NCI-H446 treated with DMSO at 0.1 percent for 48 hours (cell line): ENCODE measurements at places on chromosomes 1 and 21.

DNA sequence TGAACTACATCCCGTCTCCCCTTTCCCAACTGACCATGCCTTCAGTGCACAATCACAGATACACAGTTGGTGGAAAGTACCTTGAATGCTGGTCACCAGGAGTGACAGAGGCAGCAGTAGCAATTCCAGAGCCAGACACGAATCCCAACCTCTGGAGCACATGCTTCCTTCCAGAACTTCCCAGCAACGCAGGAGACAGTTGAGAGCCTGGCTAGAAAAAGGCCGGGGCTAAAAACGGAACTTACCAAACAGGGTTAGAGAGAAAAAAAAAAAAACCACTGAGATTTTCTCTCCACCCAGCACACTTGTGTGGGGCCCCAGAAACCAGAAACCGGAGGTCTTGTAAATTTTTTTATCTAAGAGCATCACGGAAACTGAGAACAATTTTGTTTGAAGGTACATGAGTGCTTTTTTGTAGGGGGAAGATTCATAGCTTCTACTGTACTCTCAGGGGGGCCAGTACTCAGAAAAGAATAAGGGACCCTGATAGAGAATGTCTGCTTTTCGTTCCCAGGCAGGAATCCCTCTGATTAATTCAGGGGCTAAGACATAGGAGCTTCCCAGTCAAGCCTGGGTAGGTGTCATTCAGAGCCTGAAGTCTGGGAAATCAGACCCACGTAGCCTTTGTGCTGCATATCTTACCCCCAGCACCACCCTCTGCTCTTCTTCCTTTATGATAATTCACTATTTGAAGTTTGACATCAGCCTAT lies at the start of gene CD48:
TSS of gene CD48 (minus strand) at position 221 of the 710 bp plus-strand sequence. CDS start at position 162, 59 bp downstream.
- DNase-seq: no peak

DNA sequence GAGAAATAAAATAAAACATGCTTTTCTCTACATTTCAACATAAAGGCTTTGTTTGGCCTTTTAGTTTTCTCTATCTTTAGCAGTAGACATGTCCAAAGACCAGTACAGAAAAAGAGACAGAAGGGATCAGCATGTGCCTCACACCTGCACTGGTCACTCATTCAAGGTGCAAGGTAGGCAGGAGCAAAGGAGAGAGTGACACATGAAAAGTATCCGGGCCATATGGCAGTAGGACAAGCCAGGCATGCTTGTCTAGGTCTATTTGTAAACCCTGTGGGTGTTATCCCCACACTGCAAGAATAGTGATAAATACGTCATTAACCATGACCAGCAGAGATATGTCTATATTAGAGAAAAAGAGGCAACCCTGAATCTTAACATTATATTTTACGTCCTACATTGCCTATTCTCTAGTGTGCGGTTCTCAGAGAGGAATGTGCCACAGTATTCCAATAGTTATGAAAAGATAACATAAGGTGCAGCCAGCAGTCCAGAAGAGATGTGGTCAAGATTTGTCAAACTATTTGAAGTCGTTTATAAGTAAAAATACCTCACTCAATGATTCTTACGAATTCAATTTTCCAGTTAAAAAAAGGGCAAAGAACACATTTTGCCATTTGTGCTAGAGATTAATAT lies 32.1 kb downstream of the PRRX1 start:
- no peak for DNase-seq

DNA sequence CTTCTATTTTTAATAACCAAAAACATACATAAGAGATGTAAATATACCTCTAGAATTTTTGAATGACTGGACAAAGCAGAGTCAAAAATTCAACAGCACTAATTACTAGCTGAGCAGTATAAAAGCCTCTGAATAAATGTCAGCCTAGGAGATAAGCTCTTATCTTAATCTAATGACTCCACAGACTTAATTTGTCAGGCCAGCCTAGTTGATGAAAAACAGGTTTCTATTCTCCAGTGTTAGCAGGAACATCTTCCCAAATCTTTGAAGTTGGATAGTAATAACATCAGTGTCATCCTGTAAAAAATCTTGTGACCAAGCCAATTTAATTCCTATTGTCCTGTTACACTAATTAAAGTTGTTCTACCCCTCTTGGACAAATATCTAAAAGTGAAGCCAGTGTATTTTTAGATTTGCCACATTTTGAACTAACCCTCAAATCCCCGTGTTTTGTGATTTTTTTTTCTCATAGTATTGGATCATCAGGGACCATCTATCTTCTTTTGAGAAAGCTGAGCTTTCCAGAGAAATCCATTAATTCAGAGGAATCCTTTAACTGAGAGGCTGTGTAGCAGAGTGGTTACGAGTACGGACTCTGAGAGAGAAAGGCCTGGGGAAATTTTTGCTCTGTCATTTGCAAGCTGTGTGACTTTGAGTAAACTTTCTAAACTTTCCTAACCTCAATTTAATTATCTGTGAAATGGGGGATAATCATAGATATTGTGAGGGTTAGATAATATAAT lies 41.2 kb downstream of the LMO4 start:
- no peak for DNase-seq

GRCh38 chr1:22186311-22186710 lies 43.4 kb upstream of the WNT4 start:
- DNase-seq: no peak

DNA sequence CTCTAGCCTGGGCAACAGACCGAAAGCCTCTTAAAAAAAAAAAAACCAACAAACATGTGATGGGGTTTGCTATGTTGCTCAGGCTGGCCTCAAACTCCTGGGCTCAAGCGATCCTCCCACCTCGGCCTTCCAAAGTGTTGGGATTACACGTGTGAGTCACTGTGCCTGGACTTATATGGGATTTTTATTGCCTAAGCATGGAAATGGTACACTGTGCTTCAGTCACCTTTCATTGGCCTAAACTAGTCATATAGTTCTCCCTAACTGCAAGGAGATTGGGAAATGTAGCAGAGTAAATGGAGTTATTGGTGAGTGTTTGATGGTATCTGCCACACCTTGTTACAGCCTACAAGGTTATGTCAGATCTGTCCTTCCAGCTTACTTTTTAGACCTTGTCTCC lies 17.2 kb upstream of the MEF2D start:
- DNase-seq: no peak

GRCh38 chr1:159675046-159675445 lies 39.3 kb downstream of the CRP start:
- DNase-seq: no peak

- no peak for DNase-seq
Observed at GRCh38 chr1:15261155-15262002, 14.4 kb downstream of the FHAD1 start.

GRCh38 chr21:37214952-37215351 lies 52.2 kb downstream of the VPS26C start:
- no peak for DNase-seq

DNA sequence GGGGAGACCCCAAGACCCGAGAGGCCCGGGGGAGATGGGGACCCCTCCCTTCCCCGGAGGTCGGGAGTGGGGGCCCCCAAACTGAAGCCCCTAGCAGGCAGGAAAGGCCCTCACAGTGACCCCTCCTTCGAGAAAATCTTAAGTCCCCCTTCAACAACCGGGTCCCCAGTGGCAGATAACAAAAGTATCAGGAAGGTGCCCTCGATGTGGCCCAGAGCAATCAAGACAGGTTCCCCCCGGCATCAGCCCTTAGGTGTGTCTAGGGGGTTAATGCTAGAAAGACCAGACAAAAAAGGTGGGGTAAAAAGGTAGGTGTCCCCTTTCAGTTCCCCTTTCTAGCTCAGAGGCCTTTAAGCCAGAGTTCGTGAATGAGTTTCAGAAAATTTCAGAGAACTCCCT lies 282 bp upstream of the ECE1 start:
- no peak for DNase-seq

DNA sequence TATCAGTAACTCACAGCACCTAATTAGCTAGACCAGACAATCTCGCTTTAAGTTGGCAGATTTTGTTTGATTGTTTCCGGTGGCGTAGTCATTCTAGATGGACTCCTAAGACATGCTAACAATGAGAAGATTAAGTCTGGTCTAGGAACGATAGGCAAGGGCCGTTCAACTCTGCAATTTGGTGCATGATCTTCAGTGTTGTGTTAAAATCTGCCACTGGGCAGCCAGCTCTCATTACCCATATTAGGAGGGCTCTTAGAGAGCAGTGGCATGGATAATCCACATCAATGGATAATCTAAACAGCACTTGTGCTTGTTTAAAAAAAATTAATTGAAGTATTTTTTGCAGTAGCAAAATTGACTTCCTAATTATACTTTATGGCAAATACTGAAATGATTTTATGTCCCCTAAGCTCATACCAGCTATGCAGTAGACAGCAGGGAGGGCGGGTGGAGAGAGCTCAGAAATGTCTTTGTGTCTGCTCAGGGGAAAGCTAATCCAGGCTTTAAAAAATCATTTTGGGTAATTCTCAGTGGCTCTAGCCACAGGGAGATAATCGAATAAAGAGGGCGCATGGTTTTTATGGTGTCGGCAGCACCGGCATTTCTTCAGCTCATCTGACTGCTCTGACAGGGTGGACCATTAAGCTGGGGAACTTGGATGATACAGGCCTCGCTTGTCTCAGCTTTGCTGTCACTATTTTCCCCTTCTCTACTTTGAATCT lies 48.5 kb upstream of the IKBKE start:
- no peak for DNase-seq

DNA sequence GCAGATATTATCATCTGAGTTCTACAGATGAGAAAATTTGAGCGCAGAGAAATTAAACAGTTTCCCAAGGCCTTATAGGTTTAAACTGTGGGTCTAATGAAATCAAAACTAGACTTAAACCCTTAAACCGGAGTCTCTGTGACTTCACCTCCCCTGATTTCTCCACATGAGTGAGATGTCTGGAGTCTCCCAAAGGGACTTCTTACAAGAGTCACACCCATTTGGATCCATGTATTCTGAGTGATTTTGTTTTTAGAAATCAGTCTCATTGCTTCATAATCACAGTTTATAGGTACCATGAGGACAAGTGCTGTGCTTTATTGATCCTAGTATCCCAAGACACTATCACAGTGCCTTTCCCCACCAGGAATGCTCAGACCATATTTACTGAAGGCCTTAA lies 206.0 kb upstream of the JUN start:
- DNase-seq: no peak

DNA sequence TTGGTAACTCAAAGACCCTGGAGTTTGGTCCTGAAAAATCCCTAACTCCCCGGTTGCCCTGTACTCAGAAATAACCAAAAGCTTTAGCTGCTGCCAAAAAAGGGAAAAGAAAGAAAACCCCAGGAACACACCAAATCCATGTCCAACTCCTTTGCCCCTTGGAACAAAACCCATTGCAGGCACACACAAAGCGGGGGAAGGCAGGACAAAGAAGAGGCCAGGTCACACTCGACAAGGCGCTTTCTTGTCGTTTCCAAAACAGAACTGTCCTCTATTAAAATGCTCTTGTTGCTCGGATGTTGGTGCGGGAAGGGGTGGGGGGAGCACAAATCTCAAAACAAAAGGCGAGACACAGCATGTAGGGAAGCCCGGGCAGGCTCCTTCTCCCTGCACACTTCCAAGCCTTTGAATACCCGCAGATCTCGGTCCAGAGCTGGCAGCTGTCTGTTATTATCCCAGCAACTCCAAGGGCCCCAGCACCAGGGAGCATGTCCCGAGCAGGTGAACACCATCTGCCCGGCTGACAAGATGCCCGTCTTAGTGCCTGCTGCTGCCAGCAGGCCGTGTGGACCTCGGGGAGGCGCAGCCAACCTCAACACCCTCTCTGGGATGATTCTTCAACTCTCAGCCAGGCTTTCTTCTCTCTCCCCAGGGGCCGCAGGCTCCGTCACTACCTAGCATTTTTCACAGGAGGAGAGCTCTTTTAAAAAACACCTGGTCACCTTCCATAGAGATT lies 96.4 kb downstream of the SSBP3 start:
- peak; percentile 92 for DNase-seq

- DNase-seq: no peak
Observed at GRCh38 chr1:30670240-30671060, 52.9 kb downstream of the MATN1 start.

DNA sequence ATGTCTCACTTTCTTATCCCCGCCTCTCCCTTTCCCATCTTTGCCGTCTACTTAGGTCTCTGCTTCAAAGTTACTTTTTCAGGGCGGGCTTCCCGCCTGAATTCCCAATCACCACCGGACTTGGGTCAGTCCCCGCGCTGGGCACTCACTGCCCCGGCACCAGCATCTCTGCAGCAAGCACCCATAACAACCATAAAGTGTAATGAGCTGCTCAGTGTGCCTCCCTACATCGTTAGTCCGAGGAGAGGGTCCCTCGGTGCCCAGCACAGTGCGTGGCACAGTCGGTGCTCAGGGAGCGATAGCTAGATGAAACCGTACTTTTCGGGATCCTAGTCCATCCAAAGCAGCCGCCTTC lies 633 bp upstream of the CTPS1 start:
- DNase-seq: no peak

GRCh38 chr1:64981601-64982533 lies 15.5 kb upstream of the JAK1 start:
- no peak for DNase-seq

DNA sequence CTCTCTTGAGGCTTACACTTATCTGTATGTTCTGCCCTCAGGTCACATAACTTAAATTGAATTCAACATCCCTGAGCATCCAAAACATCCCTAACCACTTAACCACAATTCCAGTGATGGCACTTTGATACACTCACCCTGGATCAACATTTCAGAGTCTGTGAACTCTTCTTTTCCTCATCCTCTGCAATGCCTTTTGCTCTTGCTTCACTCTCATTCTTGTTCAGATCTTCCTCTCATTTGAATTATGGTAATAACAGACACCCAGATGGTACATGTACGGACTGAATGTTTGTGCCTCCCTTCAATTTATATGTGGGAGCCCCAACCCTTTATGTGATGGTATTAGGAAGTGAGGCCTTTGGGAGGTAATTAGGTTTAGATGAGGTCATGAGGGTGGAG lies 33.4 kb downstream of the PTGER3 start:
- DNase-seq: no peak

GRCh38 chr1:37373413-37373812 lies 101.0 kb upstream of the ZC3H12A start:
- no peak for DNase-seq

GRCh38 chr1:194339471-194339870 lies 1153.1 kb upstream of the B3GALT2 start:
- DNase-seq: peak; percentile 56

DNA sequence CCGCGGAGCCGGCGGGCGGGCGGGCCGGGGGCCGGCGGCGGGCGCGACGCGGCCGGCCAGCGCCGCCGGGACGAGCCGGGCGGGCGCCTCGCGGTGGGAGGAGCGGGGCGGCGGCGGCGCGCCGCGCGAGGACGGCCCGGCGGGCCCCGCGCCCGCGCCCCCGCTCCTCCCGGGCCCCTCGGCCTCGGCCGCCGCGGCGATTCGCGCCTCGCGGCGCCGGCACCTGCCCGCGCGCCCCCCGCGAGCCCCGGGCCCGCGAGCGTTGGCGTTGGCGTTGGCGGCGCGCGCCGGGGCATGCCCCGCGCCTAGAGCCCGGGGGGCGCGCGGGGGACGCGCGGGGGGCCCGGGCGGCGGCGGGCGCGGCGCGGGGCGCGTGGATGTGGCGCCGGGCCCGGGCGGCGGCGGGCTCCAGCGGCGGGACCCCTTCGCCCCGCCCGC lies at the start of gene SKI:
TSS of gene SKI (plus strand) at position 163 of the 438 bp plus-strand sequence. CDS start 448 bp downstream, outside the sequence.
- no peak for DNase-seq
